ENCODE measurements at places on chromosomes 5 and 9.

- DNase-seq, result no peak
Measured at GRCh38 chr5:7745882-7746610, 104.9 kb downstream of the CFAP90 start.

- no peak for DNase-seq
Measured at GRCh38 chr9:91421128-91421765, 2.4 kb downstream of the NFIL3 start.

DNA sequence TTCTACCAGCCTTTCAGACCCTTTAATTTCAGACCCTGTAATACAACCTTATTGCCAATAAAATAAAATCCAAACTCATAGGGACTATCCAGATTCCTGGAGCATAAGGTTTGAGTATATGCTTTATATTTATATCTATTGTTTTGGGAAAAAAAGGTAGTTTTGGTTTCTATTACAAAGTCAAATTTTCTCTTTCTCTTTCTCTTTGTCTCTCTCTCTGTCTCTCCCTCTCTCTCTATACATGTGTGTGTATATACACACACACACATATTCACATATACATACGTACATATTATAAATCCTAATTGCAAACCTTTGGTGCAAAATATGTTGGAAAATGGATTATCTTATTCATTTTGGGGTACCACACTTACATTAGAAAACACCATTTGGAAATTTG, 39.0 kb downstream of the TMEM232 start:
- no peak for DNase-seq

GRCh38 chr5:173689737-173690360, 73.4 kb upstream of the BOD1 start:
- no peak for DNase-seq

GRCh38 chr5:56873056-56873455, 36.3 kb upstream of the SETD9 start:
- no peak for DNase-seq

GRCh38 chr5:162096448-162096847, 28.9 kb downstream of the GABRG2 start:
- DNase-seq, result no peak

DNA sequence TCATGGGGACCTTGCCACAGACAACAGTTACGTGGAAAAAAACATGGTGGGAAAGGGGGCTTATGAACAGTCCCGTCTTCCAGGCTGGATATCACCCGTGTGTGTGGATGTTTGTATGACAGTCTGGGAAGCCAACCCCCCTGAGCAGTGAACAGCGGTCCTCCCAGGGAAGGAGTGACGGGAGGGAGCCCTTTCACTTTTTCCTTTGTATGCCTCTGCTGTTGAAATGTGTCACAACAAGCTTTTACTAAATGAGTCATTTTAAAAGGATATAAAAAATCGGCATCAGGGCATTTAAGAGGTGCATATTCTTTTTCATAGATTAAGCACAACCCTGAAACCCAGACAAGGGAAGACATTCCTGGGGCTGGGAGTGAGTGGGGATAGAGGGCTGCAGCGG, 5.1 kb downstream of the MYMK start:
- DNase-seq, result no peak

- no peak for DNase-seq
Measured at GRCh38 chr5:1793301-1793740, 6.3 kb downstream of the MRPL36 start.

GRCh38 chr5:150044712-150045111, 41.6 kb downstream of the CSF1R start:
- DNase-seq, result no peak

DNA sequence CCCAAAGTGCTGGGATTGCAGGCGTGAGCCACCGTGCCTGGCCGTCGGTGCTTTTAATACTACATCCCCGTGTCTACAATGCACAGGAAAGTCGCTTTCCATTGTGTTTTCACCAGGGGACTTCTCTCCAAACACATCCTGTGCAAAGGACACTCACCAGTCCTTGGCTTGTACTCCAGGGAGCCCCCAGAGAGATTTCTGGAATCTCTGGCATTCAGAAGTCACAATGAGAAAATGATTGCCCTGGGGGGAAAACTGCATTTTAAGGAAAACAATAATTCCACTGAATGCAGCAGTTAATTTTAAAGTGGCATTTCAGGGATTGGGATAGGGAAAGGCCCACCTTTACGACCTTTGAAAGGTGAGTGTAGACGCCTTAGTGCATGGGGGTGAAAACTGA, 112.0 kb downstream of the ADAMTS16 start:
- DNase-seq, result no peak

DNA sequence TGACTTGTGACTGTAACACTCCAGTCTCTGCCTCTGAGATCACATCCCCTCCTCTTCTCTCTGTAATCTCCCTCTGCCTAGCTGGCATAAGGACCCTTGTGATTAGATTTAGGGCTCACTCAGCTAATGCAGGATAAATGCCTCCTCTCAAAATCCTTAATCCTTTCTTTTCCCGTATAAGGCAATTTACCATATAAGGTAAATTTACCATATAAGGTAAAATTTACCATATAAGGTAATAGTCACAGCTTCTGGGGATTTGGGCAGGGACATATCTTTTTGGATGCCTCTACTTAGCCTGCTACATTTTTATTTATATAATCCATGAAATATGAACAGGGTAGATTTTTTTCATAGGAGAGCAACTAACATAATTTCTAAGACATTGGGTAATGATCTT, 318.0 kb upstream of the PUM3 start:
- no peak for DNase-seq

DNA sequence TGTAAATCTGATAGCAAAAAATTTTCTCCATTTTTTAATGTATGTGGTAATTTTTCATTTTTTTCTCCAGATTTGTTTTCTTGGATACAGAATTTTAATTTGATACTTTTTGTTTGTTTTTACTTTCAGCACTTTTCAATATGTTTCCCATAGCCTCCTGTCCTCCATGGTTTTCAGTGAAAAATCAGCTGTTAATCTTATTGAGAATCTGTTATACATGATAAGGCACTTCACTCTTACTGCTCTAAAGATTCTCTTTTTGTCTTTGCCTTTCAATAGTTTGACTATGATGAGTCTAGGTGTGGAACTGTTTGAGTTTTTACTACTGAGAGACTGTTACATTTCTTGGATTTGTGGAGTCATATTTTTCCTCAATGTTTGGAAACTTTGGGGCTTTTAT, 455.7 kb upstream of the NUDT12 start:
- DNase-seq, result no peak

DNA sequence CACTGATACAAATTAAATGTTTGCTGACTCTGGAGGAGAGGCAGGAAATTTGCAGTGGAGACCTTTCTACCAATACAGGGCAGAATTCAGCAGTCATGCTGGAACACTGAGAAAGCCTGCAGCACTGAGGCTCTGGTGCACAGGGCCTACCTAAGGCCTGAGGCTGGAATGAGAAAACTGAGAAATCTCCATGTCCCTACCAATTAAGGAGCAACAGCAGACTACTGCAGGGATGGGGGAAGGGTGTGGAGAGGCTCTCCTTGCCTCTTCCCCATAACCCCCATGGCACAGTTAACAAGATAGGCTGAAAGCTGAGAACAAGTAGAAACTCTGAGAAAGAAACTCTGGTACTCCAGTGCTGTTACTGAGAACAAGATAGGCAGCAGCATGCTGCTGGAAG, 10.5 kb downstream of the FBXO4 start:
- DNase-seq, result no peak

GRCh38 chr5:40074826-40075225, 604.9 kb upstream of the PTGER4 start:
- DNase-seq, result no peak

- DNase-seq, result no peak
Measured at GRCh38 chr5:157451806-157452205, 8.2 kb upstream of the NIPAL4 start.

GRCh38 chr5:142403583-142403982, 78.8 kb upstream of the SPRY4 start:
- no peak for DNase-seq

DNA sequence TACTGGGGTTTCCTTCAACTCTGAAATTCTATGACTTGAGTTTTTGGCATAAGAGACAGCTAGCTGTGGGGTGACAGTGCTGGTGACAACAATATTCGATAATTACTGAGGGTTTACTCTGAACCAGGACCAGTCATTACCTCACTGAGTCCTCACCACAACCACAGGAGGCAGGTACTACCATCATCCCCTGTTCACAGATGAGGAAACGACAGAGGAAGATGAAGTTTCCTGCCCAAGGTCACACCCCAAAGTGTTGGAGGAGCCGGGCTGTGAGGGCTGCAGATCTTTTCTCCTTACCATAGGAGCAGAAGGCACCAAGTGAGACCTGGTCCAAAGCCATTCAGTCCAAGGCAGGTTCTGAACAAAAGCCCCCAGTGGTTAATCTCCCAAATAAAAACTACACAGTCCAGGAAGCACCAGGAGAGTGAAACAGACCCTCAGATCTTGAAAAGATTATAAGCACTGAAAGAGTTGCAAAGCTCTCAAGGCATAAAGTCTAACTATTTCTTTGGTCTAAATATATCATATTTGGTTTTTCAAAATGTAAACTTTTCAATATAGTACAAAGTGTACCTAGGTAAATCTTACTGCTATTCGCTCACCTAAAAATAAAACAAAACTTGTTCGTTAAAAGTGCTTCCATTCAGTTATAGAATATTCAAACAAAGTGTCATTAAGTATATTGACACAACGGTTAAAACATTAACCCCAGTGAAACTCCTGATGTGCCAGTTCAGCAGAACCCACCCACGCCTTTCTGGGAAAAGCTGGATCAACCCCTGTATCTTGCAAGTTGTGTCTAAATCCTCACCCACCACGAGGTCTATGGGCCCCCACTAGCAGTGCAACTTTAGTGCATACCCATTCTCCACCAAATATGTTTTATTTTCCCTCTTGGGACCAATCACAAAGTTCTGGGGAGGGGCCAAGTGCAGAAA, 82.6 kb upstream of the EQTN start:
- DNase-seq, result no peak

DNA sequence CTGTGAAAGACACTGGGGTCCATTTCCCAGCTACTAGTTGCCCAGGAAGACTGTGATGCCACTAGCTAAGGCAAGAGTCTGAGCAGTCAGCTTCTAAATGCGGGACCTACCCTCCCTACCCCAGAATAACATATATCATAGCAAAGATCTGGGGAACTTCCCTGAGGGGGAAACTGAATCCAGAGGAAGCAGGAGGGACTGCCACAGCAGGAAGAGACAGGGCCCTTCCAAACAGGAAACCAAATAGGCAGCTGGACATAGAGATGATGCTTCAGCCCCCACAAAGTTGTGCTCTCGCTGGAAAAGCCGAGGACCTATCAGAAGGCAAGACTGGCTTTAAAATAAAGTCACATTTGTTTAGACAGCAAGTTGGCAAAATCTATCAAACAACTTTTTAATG, 51.1 kb downstream of the KLHL3 start:
- no peak for DNase-seq

- DNase-seq, result no peak
Measured at GRCh38 chr9:5976674-5977397, 38.6 kb downstream of the RANBP6 start.

DNA sequence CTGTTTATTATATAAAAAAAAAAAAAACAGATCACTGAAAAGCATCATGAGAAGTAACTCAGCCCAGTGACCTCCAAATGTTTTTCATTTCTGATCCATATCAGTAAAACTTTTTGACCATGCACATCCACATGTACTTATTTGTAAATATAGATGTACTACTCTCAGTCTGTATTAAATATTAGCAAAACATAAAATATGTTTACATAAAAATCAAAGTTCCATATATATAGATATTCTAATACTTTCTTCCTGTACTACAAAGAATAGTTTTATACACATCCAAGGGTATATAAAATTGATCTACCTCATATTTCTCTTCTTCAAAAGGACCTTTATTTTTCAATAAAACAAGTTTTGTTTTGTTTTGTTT, 309.1 kb downstream of the RAB3C start:
- DNase-seq, result no peak

GRCh38 chr5:93715761-93716160, 25.6 kb downstream of the POU5F2 start:
- DNase-seq, result no peak

GRCh38 chr5:98656796-98657195, 116.7 kb upstream of the RGMB start:
- no peak for DNase-seq

- no peak for DNase-seq
Measured at GRCh38 chr5:31937226-31937625, 236.9 kb downstream of the GOLPH3 start.

- DNase-seq, result no peak
Measured at GRCh38 chr5:98031496-98031895, 742.0 kb upstream of the RGMB start.

DNA sequence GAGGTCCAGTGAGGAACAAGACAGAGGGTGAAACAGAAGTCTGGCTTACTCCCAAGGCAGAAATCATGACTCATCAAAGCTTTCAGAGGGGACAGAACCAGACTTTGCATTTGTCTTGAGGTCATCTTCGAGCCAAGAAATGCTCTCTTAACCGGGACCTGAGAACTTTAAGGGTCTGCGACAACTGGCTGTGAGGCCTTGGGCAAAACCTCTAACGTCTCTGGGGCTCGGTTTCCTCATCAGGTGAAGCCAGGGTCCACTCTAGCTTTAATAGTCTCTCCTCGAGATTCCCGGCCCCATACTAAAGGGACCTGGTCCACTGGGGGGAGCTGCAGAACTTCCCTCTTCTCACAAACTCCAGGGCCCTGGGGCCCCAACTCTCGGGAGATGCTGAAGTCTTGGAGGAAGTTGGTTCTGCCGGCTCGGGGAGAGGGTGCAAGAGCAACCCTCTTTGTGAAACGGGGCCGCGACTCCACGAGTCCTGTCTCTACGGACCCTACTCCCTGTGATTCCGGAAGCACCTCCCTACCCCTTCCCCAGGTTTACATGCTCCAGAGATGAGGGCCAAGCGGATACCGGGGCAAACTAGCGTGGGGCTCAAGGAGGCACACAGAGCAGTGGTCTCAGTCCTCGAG, 2.6 kb downstream of the GLIS3 start:
- DNase-seq, result no peak

DNA sequence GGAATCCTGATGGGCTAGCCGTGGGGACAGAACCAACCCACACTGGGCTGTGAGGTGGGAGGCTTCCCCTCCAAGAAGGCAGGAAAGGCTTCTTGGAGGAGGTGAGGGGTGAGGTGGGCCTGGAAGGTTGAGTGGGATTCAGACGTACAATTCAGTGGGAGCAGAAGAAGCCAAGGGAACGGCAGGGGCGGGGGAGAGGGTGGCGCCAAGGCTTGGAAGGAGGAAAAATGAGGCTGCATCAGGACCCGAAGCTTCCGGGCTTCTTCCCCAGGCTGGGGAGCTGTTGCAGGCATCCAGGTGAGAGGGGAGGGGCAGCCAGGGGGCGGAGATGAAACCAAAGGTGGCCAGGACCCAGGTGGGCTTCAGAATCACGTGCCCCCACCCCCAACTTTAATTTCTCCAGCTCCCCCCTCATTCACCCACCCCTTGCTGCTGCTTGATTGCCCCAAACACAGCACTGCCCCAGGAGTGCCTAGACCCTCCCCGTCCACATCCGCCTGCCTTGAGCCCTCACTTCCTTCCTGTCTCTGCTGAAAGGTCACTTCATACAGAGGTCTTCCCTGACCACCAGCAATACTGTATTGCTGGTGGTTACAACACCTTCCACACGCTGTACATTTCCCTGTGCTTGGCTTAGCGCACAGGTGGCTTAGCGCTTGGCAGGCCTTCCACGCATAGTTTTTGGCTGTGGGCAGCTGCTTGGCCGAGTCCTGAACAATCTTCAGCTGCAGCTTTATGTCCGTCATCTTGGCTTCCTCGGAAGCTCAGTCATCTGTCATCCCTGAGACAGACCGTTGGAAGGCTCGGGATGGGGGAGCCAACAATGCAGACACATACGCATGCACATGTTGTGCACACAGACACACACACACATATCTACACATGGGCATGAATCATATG, 193.5 kb downstream of the RGS3 start:
- no peak for DNase-seq

- DNase-seq, result no peak
Measured at GRCh38 chr9:94472806-94473360, 82.0 kb upstream of the PCAT7 start.

GRCh38 chr5:76942581-76942980, 10.3 kb upstream of the CRHBP start:
- no peak for DNase-seq

All from activated CD4-positive, CD25-positive, alpha-beta regulatory T cell (primary cell).